ENCODE measurements at places on chromosomes 3 and 15.

- DNase-seq, result no peak
Observed at GRCh38 chr3:55405436-55405835, 81.7 kb downstream of the WNT5A start.

- no peak for DNase-seq
Observed at GRCh38 chr15:52224211-52224610, 33.0 kb upstream of the GNB5 start.

DNA sequence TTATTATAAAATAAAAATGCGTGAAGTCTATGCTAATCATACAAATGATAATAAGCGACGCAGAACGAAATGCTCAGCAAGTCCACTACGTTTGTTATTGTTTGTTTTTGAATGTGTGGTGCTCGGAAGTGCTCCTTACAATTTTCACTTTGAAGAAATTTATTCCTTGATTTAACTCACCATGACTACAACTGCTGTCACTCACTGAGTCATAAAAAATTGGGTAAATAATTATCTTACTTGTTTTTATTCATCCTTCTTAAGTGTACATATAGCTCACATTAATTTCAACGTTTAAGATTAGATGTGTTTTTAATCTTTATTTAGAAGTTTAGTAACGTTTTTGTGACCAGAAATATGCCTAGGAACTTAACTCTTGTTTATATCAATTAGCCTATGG is 66.7 kb upstream of the NANOGP8 start:
- no peak for DNase-seq

- DNase-seq, result no peak
Observed at GRCh38 chr3:13529196-13530112, 19.5 kb upstream of the FBLN2 start.

DNA sequence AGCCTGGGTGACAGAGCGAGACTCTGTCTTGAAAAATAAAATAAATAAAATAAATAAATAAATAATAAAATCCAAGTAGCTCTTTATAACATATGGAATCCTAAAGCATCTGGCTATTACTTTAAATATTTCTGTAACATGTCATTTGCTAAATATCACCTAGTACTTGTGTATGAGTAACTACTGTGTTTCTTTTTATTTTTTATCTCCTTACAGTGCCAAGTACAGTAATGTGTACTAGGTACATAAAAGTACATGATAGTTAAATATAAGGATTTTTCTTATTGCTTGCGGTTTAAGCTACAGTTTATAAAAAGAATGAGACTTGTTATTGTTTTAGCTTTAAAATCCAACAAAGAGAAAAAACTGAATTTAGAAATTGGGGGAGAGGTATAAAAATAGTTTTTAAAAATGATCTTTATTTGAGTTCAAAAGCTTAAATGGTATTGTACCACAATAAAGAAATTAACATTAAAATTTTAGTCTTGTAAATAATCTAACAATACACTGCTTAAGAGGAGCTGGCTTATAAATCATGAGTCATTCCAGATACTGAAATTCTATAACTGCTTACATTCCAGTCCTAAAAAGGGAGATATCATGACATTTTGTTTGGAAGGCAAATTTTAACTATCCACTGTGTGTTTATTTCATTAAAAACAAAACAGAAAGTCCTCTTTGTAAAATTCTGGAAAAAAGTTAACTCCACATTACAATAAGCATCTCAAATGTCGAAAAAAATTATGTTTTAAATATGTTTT is 73.1 kb downstream of the FGF7 start:
- no peak for DNase-seq

DNA sequence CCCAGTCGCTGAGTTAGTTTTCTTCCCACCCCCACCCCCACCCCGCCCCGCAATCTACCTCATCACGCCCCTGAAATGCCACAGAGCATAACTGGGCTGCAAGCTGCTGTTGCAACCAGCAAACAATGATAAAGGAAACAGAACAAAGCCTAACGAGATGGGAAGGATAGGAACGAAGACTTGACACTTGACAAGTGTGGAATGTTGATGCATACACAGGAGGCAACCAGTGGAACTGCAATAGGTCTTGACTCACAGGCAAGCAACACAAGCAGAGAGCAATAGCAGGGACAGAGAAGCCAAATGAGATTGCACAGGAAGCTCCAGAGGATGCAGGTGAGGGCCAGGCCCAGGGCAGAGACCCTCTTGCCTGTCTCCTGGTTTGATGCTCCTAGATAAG is 225.9 kb downstream of the IGSF11 start:
- no peak for DNase-seq

DNA sequence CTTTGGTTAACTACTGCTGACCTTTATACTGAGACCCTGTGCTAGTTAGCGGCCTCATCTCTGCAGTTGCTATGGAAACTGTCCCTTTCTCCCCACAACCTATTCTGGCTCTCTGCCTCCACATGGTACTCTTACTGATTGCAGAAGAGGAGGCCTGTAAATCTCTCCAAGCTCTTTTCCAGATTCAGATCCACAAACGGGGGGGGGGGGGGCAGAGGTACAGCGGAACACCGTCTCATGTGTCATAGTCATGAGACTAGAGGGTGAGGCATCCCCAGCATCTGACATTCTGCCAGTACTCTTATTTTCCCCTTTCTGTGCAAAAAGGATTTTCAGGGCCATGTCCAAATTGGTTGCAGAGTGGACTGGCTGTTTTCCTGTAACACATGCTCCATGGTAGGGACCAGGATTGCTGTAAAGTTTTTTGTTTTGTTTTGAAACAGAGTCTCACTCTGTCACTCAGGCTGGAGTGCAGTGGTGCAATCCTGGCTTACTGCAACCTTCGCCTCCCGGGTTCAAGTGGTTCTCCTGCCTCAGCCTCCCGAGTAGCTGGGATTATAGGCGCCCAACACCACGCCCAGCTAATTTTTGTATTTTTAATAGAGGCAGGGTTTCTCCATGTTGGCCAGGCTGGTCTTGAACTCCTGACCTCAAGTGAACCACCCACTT is 8.3 kb upstream of the MAP1A start:
- no peak for DNase-seq

DNA sequence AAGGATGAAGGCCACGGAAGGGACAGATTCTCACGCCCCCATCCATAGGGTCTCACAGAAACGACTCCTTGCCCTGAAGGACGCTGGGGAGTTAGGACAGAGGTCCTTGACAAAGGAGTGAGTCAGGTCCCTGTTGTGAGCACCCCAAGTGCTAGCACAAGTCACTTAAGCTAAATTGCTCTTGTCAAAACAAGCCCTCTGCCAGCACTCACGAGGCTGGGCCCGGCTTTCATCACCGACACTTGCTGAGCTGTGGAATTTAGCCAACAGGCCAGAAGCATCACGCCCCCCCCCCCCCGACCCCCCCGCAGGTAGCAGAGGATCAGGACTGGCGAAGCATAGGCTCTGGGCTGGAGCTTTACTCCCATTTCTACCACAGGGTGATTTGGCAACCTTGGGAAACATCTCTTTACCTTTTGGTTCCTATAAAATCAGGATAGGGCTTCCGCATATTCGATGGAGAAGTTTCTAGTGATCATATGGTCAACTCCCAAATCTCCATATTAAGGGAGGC is 75.4 kb downstream of the ADCY5 start:
- DNase-seq, result peak; percentile 82

DNA sequence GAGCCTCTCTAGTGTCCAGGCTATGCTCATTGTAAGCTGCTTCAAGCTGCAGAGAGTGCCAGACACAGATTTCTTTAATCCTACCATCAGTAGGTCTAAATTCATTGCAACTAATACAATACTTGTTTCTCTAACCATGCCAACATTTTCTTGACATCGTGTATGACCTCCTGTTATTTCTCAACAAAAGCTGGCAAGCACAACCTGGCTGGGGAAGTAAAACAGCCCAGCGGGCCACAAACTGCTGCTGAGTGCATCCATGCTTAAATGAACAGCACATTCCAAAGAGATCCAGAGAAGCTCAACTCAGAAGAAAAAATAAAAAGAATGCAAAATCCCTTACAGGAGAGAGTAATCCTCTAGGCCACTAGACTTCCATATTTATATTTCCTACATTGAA is 36.5 kb downstream of the GMNC start:
- DNase-seq, result no peak

- peak; percentile 41 for DNase-seq
Observed at GRCh38 chr15:73856458-73857192, 16.7 kb upstream of the TBC1D21 start.

- DNase-seq, result no peak
Observed at GRCh38 chr3:120449701-120450599, 842 bp downstream of the FSTL1 start.

All from NCI-H446 treated with DMSO at 0.1 percent for 48 hours (cell line).